ENCODE measurements at places on chromosomes 4 and X.

GRCh38 chr4:16597845-16598596, 300.4 kb downstream of the LDB2 start:
- no peak for DNase-seq

DNA sequence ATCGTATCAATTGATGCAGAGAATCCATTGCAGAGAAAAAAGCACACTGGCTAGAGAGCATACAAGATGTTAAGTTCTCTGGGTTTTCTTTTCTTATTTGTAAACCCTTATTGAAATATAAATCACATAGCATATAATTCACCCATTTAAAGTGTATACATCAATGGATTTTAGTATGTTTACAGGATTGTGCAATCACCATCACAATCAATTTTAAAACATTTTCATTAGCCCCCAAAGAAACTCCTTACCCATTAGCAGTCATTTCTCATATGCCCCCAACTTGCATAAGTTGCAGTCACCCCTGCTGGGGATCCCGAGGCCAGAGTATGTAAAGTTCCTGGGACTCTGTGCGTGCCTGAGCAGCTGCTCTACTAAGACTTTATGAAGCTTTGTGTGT, 34.9 kb upstream of the TRO start:
- DNase-seq: no peak

DNA sequence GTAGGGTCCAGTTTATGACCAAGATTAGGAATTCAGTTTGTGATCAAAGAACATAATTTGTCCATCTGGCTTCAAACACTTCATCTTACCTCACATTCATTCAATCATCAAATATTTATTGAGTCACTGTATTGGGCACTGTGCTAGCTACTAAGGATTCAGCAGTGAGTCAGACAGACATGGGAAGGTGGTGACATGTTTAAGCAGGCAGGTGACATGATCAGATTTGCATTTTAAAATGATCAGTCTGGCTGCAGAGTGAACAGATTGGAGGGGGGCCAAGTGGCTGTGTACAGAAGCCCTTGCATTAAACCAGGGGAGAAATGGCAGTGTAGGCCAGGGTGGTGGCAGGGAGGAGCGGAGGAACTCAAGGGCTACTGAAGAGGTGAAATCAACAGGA, 25.1 kb upstream of the APLN start:
- DNase-seq: peak; percentile 49

- DNase-seq: no peak
Measured at GRCh38 chrX:25019707-25020390, 4.1 kb upstream of the ARX start.

DNA sequence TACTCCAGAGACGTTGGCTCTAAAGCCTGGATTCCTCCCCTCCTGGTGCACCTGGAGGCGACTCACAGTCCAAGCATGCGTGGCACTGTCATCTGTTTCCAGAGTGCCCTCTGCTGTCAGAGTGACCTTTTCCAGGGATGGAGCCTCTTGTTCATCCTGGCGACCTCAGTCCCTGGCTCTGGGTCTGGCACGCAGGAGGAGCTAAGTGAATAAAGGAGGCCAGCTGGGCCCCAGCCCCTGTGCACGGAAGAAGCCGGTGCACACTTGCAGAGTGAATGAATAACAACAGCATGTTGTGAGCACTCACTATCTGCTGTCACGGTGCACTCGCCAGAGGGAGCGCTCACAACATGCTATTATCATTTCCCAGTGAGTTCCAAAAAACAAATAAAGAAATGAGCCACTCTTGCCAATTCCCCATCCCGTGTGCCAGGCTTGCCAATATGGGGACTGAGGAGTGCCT, 27.8 kb upstream of the PSAPL1 start:
- DNase-seq: peak; percentile 82

- no peak for DNase-seq
Measured at GRCh38 chr4:83734576-83734975, 198.7 kb downstream of the GPAT3 start.

DNA sequence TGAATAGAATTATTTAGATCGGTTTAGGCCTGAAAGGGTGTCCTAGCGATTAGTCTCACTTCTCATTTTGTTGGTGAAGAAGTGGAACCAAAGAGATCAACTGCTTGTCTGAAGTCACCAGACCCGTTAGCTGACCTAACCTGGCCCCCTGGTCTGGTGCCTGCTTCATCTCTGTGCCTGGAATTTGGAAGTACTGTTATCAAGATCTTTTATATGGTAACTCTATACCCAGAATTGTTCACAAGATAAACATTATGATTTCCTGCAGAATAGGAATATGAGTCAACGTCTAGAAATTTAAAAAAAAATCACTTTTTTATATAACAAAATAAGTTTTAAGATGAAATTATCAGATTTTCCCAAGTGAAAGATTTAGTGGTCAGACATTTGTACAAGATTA, 37.2 kb downstream of the LRP2BP start:
- DNase-seq: no peak

DNA sequence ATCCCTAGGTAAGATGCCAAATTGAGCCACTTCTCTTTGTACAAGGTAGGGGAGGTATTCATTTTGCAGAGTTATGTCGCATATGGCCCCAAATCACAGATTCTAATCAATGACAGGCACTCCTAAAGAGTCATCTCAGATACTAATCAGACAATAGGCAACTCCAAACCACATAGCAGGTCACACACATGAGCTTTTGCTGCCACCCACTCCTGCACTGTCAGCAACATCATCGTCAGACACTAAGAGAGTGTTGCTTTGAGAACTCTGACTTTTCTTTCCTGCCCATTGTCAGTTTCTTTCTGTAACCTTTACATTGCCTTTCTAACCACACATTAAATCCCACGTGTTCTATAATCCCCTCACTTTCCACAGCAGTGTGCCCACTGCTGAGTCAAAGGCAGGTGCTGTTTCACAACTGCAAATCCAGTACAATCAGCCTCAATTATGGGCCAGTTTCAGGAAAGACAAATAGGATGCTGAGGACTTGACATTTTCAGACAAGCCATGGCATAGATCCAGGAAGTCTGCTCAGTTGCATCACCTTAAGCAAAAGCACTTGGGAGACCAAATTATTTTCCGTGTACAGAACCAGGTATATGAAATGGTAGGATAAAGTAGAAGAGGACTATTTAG, 23.5 kb downstream of the TMEM31 start:
- no peak for DNase-seq
